ENCODE measurements at places on chromosomes 16 and 17.

DNA sequence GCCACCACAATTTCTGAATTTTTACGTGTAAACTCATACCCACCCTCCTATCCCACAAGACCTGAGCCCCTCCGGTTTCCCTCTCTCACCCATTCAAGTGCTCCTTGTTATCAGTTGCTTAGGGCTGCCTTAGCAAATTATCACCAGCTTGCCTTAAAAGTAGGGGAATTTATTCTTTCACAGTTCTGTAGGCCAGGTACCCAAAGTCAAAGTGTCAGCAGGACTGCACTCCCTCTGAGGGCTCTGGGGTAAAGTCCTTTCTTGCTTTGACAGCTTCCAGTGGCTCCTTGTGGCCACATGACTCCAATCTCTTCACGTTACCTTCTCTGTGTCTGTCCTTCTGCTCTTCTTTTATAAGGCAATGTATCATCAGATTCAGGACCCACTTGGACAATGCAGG is 7.9 kb upstream of the TMEM220 start:
- DNase-seq: no peak

DNA sequence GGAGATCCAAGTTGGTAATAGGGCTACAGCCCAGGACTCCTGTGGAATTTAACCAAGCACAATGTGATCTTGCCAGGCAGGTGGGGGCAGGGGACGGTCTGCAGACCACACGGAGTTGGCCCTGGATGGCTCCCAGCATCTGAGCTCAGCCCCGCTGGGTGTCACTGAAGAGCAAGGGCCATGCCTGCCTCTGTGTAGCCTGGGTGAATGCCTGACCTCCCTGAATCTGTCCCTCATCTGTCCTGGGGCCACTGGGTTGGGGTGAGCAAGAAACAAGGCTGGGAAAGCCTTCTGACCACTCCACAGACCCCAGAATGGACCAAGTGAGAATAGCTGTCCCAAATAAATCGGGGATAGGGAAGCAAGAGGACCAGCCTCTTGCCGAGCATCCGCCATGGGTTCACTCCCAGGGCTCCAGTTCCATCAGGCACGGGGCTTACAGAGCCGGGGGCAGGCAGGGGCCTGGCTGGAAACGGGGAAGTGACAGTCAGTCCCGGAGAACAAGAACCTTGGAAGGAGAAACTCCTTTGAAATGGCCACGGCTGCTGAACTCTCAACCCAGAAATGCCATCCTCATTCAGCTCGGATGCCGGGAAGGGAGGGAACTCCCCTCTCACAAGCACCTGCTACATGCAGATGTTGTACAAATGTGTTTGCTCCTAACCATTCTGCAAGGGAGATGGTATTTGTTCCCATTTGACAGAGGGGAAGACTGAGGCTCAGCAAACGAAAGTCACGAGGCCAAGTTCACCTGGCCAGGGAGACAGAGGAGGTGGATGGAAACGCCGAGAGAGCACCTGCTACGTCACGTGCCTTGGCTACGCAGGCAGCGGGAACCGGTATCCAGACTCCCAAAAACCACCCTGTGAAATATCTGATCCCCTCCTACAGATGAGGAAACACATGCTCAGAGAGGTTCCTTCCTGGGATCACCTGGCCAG is 50.0 kb downstream of the RMI2 start:
- no peak for DNase-seq

- DNase-seq: no peak
Measured at GRCh38 chr17:5874486-5874885, 195.7 kb upstream of the WSCD1 start.

- no peak for DNase-seq
Measured at GRCh38 chr16:65312795-65313194, 190.9 kb upstream of the CDH11 start.

GRCh38 chr16:21162661-21163151 is 4.2 kb downstream of the LDAF1 start:
- no peak for DNase-seq

DNA sequence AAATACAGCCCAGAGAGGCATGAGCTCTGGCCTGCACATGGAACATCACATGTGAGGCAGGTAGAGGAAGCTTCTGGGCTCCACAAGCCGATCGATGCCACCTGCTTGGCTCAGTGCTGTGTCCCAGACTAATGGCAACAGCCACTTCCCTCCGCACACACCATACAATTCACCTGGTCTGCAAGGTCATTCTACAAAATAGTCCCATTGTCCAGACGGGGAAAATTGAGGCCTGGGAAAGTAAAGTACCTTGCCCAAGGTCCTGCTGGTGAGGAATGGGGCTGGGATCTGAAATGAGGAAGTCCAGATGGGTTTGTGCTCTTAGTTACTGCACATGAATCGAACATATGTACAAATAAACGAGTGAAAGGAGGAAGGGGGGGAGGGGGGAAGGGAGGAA is 88.0 kb downstream of the LITAF start:
- no peak for DNase-seq

DNA sequence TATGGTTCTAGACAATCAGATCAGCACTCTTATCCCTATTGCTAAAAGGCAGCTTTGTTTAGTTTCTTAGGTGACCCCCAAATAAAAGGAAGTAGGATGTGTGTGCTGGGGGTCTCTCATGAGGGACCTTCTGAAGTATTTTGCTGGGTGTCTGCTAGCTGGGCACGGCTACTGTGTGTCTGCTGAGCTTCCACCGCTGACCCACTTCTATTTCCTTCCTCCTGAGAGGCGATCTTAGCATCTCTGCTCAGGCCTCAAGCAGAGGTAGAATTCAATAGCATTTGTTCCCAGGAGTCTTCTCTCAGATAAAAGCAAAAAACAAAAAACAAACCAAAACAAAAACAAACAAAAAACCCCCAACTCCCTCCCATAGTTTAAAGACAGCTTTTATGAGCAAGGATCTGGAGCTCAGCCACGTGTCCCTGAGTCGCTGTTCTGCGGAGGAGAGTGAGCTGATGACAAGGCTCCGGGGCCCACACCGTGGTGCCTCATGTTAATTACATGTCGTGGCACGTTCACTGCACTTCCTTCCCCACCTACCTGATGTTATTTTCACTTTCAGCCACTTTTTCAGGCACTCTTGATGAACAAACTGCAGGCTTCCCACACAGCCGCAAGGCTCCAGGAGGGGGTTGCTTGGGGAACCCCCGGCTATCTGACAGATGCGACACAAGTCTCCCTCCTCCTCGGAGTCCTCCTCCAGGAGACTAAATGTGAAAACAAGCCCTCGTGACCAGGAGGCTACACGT is 83.5 kb downstream of the MARCHF10 start:
- DNase-seq: peak; percentile 89

- DNase-seq: no peak
Measured at GRCh38 chr16:1530349-1530882, 3.0 kb upstream of the TMEM204 start.

DNA sequence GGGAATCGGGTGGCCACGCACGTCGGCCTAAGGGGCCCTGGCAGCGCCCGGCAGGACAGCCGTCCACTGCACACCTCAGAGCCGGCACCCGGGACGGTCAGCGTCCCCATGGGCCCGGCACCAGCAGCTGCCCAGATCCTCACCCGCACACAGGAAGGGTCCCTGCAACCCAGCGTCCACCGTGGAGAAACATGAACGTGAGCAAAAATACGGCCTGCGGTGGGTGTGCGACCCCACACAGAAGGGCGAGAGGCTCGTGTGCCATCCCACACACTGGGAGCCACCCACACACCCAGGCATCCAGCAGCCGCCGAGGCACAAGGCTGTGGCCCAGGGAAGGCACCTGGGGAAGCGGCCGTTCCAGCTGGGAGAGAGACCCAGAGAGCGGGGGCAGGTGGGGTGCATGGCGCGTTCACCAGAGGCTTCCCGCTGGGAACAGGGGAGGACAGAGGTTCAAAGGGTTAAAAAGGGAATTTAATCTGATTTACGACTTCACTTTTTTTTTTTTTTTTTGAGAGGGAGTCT is 6.4 kb downstream of the PIEZO1 start:
- no peak for DNase-seq

DNA sequence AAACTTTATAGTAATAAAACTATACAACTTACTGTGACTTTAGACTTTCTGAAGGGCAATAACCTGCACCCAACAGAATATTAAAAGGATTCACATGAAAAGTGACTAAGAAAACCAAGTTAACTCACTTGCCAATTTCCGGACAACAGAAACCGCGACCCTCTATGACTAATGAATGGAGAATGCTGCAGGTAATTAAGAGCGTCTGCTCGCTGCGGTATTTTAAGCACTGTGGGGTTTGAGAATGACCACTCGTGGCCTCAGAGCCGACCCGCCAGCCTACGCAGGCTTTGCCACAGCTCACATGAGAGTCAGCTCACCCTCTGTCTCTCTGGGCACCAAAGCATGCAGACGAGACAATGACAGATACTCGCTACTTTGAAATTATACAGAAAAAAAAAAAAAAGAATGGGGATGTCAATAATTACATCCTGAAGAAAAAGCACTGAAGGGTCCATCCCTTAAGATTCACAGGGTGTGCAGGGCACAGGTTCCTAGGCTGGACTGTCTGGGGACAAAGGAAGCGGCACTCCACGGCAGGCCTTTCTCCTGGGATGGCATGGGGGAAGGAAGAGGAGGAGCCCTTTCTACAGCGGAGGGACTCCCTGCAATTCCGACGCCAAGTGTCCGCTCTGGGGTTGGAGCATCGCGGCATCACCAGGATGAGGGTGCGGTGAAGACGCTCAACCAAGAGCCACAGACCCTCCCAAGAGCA is 35.0 kb downstream of the ZCCHC14 start:
- DNase-seq: no peak

DNA sequence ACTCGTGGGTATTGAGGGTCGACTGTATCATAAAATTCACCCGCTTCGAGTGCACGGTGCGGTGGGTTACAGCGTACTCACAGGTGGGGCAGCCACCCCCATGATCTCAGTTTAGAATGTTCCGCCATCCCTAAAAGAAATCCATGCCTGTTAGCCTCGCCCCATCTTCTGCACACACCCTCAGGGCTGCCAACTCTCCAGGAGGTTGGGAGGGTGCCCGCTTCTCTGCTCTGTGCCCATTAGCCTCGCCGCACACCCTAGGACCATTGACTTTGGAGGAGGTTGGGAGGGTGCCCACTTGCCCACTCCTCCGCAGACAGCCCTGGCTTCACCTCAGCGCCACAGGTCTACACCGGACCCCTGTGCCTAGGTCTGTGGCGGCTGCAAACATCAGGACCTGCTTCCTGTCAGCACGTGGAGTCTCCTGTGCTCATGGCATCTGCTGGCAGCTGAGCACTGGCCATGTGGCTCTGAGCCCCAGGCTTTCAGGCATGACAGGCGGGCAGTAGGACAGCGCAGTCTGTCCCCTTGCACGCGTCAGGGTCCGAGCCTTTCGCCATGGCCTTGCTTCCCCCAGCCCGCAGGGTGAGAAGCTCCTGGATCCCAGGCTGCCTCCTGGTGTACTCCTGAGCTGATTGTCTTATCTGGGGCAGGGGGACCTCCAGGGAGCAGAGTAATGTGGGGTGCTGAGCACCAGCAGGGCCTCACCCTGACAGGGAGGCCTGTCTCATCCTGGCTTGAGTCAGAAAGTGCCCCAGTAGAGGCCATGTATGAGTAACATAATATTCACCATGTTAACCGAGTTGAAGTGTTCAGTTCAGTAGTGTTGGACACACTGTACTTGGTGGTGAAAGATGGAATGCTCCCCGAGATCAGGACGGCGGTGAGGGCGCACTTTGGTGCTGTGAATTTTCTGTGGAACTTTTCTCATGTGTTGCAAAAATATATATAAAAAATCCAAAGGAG is 21.9 kb downstream of the NME3 start:
- no peak for DNase-seq

- DNase-seq: no peak
Measured at GRCh38 chr17:78723001-78723796, 58.9 kb downstream of the CYTH1 start.

- DNase-seq: no peak
Measured at GRCh38 chr16:28880955-28881354, 2.7 kb downstream of the ATP2A1 start.

DNA sequence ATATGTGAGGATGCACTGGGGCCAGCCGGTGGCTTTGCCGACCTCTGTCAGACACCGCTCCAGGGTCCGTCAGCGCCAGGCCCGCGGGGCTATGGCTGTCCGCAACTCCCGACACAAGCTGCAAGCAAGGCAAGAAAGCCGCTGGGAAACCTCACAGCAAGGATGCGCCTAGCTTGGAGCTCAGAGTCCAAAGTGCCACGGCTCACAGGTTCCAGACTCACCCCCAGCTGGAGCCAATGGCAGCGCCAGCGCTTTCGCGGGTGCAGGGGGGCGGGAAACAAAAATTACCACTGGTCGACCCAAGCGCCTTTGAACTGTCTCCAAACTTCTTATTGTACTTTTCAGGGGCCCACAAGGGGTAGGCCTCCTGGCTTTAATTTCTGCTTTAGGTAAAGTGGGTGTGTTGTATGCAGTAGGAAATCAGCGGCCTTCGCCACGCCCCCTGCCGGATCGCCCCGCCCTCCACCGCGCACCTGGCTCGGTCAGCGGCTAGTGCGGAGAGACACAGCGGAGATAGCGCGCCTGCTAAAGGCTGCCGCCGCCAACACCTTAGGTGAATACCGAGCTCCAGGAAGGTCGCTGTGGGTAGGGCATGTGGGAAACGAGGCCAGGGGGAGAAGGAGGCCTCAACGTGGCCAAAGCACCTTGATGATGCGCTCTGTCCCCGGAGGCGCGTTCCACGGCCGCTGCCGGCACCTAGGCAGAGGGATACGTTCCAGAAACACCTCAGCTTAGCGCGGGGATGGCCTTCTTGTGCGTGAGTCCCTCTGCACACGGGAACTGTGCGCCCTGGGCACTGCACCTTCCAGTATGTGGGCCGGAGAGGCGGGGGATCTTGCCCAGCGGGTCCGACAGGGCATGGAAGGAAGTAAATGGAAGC is 61.0 kb upstream of the RBL2 start:
- peak; percentile 82 for DNase-seq

DNA sequence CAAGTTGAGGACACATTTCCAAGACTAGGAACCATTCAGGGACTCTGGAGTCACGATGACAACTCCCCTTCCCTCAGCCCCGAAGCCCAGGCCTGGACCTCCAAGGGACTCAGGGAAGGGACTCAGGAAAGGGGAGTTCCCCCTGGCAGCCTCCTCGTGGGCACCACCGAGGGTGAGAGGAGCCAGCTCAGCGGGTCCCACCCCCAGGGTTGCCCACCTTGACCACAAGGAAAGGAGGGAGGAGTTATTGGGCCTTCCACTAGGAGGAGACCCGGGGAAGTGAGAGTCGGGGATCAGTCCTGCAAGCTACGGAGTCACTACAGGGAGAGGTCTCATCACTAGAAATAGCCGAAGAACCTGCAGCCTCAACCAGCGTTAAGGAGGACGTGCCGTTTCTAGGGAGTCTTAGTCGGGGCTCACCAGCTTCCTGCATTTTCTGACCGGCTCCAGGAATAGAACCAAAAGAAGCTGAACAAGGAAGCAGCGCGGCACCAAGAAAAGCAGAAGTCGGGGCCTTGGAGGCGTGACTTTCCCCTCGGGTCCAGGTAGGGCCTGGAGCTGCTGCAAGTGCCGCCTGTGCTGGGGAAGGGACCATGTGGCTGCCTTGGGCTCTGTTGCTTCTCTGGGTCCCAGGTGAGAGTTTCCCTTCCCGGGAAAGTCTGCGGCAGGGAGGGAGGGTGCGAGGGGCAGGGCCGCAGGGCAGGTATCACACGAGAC is at the start of gene CD300A:
Gene CD300A (plus strand): TSS at position 524 of the 717 bp plus-strand sequence. CDS start 70 bp downstream, at position 594.
- DNase-seq: peak; percentile 55

- no peak for DNase-seq
Measured at GRCh38 chr17:37476431-37477120, 13.1 kb upstream of the DUSP14 start.

DNA sequence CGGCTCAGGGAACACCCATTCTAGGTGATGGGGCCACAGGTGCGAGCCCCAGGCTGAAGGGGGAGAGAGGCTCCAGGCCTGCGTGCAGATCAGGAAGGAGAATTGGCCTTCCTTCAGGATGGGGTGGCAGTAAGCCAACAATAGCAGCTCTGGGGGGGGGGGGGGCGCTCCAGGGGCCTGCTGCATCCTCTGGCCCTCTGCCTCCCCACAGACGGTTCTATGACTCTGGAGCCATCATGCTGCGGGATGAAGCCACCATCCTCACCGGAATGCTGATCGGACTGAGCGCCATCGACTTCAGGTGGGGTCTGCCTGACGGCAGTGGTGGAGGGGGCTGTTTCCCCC is 6.1 kb downstream of the RUNDC3A start:
- DNase-seq: no peak
